ENCODE measurements at places on chromosomes 5 and 9.

DNA sequence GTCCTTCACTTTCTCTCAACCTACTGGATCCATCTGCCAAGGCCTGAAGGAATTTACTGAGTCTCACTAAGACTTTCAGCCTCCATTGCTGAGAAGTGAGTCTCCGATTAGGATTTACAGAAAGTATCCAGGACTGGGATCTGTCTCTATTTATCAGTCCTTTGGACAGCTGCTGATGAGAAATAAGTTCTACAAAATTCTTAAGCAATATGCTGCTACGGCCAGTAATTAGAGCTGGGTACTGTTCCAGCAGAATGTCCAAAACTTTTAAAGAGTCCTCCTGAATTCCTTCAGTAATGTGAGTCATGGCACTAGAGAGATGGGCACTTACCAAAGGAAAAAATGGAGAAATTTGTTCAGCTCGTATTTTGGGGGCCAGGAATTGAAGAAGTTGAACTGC, 5.9 kb downstream of the TEX10 start:
- DNase-seq = no peak

- no peak for DNase-seq
Measured at GRCh38 chr9:129428864-129429577, 191.9 kb downstream of the C9orf50 start.

GRCh38 chr5:107104040-107104995, 566.4 kb downstream of the EFNA5 start:
- DNase-seq = no peak

DNA sequence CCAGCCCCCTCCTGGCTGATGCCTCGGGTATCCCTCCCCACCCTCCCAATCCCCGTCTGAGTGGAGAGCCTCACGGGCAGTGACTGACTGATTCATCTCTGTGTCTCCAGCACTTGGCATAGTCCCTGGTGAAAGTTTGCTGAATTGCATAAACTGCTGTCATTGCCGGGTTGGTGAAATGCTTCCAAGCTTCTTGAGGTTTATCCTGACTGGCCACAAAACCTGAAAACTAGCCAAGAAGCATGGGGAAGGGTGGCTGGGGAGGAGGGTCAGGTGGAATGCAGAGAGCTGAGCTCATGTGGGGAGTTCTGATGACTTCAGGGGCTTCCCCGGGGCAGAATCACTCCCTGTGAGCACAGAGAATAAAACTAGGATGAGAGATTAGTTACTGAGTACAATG, 56.9 kb upstream of the GGTA1 start:
- no peak for DNase-seq

- DNase-seq = no peak
Measured at GRCh38 chr5:79959407-79959806, 31.7 kb downstream of the MTX3 start.

DNA sequence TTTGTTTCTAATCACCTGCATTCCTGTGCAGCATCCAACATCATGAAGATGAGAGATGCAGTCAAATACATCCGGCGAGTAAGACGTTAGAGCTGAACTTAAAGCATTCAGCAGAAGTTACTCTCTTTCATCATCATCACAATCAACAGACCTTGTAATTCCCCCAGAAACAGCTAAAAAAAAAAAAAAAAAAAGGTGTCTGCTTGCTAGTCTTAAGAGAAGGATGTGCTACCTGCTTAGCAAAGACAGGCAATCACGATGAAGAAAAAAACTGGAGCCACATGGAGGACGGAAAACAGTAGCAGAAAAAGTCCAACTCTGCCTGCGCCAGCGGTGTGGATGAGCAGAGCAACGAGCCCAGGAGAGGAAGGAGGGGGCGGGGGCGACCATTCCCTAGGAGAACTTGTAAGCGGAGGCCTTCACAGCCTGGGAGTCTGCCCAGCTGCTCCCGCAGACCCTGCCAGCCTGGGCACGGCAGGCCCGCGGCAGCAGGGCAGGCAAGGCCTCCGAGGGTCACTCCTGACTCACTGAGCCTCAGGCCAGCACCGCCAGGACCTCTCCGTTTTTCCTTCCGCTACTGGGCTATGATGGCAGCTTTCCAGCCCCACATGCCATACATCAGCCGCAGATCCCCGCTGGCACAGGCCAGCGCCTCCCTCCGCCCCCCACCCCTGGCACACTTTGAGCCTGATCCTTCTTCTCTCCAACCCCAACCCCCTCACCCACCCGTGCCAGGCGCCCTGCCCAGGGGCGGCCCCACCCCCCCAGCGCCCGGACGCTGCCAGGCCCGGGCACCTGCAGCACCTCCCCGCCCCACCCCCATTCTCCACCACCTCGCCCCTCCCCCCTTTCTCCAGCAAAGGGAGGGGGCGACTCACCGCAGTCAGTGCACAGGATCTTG, 1.4 kb downstream of the NRG2 start:
- DNase-seq = no peak

DNA sequence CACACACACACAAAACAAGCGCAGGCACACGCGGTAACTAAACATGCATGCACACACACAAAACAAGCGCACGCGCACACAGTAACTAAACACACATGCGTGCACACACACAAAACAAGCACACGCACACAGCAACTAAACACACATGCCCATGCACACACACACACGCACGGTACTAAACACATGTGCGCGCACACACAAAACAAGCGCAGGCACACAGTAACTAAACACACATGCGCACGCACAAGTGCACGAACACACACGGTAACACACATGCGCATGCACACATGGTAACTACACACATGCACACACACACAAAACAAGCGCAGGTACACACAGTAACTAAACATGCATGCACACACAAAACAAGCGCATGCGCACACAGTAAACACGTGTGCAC, 19.9 kb upstream of the SLC6A3 start:
- no peak for DNase-seq

DNA sequence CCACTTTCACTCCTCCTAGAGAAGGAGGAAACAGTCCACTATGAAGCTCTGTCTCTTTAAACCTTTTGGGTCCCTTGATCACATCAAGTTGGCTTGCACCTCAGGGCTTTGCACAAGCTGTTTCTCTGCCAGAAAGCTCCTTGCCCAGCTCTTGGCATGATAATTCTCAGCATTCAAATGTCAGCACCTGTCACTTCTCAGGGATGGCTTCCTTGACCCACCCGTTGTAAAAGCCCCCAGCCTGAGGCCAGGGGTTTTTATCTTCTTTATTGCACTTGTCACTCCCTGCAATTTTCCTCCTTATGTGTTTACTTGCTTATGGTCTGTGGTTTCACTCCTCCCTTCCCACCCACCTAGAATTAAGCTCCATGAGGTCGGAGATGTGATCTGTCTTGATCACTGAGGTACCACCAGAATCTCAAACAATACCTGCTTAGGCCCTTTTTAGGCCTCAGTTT, 200.7 kb upstream of the TBC1D2 start:
- DNase-seq = no peak

DNA sequence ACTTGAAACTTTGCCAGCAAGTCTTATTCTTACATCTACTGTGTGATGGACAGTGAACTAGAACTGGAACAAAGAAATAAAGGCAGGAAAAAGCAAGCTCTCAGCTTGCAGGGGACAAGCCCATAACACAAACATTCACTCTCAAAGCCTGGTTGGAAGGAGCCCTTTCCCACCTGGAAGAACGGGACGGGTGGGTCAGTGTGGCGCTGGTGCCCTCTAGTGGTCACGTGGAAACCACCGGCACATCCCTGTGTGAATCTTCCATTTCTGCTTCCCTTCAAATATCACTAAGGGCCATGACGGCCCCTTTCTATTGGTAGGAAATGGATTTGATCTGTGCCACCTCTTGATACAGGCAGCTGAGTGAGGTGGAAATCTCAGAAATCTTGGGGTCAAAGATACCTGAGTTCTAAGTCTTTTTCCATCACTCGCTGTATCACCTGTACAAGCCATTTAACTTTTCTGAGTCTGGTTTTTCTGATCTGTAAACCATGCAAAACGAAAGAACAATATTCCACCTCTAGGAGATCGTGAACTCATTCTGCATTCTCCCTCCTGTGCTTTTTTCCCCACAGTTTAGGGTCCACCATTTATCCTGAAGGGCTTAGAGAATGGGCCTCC, 211.6 kb downstream of the MSX2 start:
- no peak for DNase-seq

DNA sequence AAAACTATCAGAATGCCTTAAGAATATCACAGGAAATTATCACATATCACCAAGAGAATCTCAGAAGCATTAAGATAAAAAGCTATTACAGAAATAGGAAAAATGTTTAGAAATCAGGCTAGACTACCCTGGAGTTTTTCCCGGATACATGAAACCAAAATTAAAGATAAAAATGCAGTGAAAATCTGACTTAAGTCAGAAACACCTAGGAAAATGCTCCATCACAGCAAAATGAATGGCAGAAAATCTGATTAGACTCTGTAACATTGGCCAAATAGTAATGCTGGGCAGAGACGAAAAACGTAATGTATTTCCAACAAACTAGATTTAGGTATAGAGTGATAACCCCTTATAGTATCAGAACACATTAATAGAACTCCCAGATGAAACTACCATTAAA, 1626.7 kb upstream of the C9orf72 start:
- DNase-seq = no peak

GRCh38 chr5:73446631-73447529, 1.7 kb downstream of the FOXD1 start:
- DNase-seq = no peak

DNA sequence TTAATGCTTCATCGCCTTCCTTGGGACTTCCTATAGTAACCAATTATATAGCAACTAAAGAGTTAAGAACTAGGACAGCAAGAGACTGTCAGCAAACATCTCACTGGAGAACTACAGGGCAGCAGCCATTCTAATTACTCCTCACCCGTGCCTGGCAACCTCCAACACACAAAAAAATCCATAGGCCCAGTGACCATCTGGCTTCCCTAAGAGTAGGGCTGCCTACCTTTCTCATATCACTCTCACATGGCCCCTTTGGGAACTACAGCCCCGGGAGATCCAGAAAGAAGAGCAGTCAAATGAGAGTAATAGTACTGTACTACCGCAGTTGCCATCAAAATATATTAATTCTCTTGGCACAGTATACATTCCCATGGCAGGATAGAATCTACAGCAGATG, 5.7 kb downstream of the DCAF10 start:
- no peak for DNase-seq
